ENCODE measurements at places on chromosomes 5 and 9.

- no peak for DNase-seq
Measured at GRCh38 chr5:37738057-37738691, 101.7 kb downstream of the GDNF start.

DNA sequence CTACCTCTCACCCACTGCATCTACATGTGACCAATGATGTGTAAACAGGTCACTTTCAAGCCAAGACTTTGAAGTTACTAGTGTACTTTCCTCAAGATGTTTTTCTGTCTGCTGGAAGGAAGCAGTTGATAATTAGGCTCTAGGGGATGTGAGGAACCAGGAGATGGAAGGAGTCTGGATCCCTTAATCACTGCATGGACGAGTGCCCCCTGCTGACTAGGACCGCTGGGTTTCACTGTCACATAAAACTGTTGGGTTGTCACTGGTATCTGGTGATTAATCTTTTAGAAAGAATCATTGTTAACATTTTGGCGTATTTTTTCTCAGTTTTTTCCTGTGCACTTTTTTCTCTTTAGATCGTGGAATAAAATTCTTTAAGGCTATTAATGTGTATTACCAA, 79.5 kb downstream of the SREK1 start:
- no peak for DNase-seq

- DNase-seq: no peak
Measured at GRCh38 chr5:13708432-13708831, 236.1 kb downstream of the DNAH5 start.

DNA sequence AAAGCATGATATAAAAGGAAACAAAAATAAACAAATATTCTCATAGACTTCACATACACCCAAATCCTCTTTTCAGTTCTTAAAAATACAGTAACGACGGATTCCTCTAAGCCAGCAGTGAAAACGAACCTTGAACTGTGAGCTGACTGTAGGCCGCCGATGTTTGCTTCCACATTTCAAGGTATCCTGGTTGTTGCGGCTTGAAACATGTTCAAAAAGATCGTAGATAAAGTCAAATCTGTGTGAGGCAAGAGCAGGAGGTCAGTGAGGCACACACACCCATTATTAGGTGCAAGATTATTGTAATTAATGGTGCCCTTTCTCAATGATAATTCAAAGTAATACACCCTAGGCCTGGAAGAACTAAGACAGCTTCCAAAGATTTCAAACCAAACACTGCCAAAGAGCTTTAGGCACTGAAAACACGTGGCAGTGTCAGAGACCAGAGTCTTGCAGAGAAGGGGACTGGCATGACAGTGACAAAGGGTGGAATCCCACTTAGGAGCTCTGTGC, 141.2 kb upstream of the RETREG1 start:
- no peak for DNase-seq

DNA sequence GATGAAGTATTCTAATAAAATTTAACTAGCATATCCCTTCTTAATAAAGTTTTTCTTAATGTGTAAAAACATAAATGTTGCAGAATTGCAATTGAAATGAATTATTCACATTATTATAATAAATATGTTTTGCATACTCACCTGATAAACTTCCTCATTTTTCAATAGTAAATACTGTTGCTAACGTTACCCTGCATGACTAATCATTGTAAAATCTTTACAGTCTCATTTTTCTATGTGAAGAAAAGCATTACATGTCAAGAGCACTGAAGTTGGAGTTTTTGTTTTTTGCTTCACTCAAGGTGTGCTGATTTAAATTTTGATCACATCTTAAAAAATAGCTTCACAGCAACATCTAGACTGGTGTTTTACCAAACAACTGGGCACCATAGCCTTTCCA, 157.2 kb upstream of the CDH18 start:
- DNase-seq: no peak

- DNase-seq: no peak
Measured at GRCh38 chr5:43652537-43653302, 49.7 kb downstream of the NNT start.

- no peak for DNase-seq
Measured at GRCh38 chr9:102587281-102587680, 407.9 kb upstream of the CYLC2 start.

GRCh38 chr9:134629061-134629585, 12.5 kb upstream of the COL5A1 start:
- DNase-seq: no peak

DNA sequence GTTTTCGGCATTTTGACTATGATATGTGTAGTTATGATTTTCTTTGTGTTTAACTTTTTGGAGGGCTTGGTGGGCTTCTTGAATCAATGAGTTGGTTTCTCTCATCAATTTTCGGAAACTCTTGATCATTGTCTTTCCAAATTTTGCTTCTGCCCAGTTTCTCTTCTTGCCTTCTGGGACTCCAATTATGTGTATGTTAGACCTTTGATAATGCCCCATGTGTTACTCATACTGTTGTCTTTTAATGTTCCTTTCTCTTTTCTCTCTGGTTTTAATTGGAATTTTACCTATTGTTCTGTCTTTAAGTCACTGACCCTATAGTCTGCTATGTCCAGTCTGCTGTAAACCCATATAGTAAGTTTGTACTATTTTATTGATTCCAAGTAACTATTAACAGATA, 41.5 kb downstream of the KCNIP1 start:
- DNase-seq: no peak

- no peak for DNase-seq
Measured at GRCh38 chr9:8648271-8648845, 848.8 kb upstream of the DMAC1 start.

- DNase-seq: no peak
Measured at GRCh38 chr5:86684222-86684621, 66.5 kb downstream of the COX7C start.

DNA sequence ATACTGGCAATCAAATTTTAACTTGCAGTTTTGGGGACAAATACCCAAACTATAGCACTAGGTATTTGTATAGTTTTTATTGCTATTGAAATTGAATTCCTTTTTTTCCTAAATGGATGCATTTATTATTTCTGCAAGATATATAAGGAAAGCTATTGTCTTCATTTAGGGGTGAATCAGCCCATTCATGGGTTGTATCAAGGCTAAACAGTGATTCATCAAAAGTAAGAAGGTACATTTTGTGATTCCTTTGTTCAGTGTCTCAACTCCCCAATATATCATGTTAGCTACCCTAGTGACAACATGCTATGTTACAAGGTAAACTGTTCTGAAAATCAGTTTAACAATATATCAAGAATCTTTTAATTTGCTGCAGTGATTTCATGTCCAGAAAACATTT, 185.7 kb downstream of the PLK2 start:
- DNase-seq: no peak

DNA sequence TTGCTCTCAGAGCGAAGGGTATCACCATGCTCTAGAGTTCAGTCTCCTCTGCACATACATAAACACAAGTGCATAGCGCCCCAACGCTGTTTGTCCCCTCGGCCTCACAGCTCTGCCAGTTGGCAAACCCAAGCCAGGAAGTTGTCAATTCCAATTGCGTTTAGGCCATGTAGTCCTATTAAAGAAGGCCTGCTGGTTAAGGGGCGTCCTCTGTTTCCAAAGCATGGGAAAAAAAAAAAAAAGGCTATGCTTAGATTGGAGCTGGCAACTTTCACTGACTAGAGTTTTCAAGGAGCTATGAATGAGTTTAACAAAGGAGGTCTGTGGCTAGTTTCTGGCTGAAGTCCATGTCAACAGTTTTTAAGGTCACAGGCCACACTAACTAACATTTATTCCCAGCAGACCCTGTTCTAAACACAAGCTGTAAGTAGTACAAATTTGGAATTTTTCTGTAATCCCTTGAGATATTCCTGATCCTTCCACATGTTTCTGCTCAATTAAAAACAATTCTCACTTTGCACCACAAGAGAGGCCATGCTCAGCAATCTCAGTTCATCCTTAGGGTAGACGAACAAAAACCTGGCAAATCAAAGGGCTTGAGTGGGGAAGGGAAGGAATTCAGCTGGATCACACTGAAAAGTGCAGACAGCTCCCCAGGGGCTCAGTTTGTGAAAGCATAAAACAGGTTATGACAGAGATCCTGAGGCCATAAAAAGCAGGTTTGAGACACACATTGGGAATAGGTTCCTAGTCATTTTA, 187.7 kb downstream of the DENND1A start:
- no peak for DNase-seq

GRCh38 chr5:123285122-123286023, 137.8 kb downstream of the CEP120 start:
- DNase-seq: peak; percentile 48

DNA sequence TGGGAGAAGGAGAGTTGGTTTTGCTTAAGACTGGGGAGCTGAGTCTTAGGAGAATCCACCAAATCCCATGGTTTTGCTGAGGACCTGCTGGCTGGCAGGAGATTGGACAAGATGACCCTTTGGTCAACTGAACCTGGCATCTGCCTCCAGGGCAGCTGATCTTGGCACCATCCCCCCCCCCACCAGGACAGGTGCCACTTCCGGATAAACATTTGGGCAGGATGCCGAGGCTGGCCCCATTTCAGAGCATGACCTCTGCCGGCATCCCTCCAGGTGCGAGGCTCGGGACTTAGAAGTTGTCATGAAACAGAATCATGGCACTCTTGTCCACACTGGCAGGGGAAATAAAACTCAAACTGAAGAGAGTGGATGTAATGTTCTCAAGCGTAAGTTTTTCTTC, 165.6 kb downstream of the MACROH2A1 start:
- DNase-seq: no peak

DNA sequence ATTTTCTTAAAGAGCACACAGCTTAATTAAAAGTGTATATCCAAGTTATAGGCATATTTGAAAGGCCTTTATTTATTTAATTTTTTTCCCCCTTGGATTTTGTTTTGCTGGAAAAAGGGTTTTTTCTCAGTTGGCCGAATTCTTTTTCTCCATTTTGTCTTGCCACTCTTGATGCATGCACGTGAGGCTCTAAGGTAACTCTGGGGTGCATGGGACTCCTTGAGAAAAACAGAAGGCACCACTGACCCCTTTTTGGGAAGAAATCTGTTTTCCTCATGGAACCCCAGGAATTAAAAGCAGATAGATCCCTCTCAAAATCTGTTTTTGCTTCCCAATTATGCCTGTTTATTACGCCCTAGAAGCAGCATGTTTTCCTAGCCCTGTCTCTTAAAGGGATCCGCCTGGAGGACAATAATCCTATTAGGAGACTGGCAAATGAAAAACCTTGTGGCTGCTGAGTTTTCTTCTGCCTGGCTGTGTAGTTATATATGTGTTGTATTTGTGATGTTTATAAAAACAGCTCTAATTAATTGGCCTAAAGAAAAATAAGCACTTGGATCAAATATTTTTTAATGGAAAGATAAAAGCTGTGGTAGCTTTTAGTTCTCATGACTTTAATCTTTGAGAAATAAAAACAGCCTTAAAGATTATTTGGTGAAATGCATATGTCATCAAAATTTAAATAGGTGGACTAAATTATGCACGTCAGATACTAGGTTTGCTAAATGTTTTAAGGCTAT, 435.1 kb upstream of the CDH9 start:
- no peak for DNase-seq

- DNase-seq: no peak
Measured at GRCh38 chr5:173412566-173412965, 84.4 kb upstream of the STC2 start.

DNA sequence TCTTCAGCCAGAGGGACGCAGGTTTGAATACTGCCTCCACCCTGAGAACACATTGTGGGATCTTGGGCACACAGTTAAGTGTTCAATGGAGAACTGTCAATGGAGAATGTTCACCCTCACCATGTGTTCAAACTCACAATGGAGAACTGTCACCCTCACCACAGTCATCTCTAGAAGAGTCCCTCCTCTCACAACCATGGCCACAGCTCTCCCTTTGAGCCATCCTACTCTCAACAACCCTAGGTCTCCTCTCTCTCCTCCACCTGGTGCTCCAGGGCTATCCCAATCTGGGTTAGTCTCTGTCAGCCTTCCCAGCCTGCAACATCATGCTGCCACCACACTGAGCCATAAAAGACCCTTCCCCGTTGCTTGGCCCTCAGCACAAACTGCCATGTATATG, 36.3 kb upstream of the HAND1 start:
- no peak for DNase-seq

DNA sequence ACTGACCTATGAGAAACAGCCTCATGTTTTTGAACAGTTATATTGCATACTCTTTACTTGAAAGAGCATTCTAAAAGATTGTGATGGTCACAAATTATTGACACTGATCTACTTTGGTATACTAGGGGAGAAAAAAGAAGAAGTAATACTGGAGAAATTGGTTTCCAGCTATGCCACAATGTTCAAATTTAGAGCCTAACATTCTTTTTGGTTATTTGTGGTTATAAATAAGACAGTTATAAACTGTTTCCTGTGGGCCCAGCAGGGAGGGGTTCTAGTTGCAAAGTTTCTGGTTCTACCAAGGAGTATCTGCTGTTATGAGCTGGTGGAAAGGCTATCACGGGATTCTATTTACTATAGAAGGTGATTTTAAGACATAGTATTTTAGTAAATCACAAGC, 4.8 kb downstream of the CWC27 start:
- no peak for DNase-seq

GRCh38 chr9:13113751-13114150, 165.7 kb downstream of the MPDZ start:
- DNase-seq: no peak

DNA sequence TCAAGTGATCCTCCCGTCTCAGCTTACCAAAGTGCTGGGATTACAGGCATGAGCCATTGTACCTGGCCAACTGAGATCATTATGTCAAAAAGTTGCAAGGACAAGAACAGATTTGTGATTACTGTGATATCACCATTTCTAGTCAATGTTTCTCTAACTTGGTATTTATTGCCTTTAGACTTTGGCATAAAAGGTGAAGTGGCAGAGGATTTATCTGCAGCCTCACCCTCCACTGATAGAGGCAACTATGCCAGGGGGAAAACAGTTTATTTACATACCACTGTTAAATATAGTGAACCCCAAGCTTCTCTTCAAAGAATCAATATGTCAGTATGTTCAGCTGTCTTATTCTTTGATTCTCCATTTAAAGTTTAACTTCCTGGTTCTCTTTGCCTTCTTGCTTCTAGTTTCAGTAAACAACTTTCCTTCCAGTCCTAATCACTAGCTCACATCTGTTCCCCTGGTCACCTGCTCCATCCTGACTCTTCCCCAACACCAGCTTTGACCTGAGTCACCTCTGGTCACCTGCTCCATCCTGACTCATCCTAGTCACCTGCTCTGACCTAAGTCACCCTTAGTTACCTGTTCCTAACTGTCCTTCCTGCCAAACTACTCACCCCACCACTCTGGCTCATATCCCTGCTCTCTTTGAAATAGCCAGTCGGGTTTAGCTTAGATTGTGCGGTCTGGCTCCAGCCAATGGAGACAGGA, 29.9 kb downstream of the SEMA6A start:
- no peak for DNase-seq

DNA sequence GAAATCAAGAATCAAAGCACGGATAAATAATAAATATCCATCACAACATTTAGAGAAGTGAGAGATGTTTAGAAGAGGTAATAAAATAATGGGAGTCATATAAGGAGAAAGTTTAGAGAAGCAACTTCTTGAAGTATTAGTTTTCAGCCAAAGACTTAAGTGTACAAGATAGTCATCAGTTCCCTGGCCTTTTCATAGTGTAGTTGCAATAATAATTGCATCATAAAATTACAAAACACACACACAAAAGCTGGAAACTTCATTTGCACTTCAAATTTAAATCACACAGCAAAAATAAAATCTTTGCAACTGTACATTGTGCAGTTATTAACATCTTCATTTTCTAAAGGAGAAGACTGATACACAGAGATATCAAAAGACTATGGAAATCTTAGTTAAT, 319.1 kb upstream of the RGMB start:
- DNase-seq: no peak

- DNase-seq: no peak
Measured at GRCh38 chr5:33275921-33276627, 164.7 kb upstream of the TARS1 start.
